CD8-positive, alpha-beta T cell (primary cell): ENCODE measurements at places on chromosomes 1 and 21.

- DNase-seq = no peak
Observed at GRCh38 chr1:216750031-216750627, 26.9 kb upstream of the ESRRG start.

DNA sequence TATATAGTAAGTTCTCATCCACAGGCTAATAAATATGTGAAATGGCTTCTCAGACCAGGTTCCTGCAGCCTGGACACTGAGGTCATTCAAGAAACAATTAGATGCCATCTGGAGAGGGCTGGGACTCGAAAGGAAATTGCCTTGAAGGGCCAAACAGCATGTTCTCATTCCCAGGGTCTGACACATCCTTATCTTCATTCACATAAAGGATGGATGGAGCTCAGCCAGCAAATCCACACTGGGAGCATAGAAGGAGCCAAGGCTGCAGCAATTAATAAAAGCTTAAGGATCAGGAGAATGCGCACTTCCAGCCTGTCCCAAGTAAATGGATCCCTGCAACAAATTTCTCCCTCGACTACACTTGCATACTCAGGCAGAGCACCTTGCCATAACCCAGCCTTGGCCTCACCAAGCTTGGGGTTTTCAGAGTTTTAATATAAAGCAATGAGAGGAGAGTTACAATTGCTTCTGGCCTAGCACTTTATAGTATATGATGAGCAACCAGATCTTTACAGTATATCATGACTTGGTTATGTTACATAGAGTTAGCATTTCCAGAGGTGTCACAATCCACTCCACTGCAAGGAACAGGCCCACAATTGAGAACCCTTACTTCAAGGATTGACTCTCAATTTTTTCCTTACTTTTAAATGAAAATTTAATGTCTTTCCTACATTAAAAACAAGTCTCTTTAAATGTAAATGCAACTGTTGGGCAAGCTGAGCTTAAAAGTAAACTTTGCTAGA lies 55.9 kb downstream of the BCAR3 start:
- no peak for DNase-seq

DNA sequence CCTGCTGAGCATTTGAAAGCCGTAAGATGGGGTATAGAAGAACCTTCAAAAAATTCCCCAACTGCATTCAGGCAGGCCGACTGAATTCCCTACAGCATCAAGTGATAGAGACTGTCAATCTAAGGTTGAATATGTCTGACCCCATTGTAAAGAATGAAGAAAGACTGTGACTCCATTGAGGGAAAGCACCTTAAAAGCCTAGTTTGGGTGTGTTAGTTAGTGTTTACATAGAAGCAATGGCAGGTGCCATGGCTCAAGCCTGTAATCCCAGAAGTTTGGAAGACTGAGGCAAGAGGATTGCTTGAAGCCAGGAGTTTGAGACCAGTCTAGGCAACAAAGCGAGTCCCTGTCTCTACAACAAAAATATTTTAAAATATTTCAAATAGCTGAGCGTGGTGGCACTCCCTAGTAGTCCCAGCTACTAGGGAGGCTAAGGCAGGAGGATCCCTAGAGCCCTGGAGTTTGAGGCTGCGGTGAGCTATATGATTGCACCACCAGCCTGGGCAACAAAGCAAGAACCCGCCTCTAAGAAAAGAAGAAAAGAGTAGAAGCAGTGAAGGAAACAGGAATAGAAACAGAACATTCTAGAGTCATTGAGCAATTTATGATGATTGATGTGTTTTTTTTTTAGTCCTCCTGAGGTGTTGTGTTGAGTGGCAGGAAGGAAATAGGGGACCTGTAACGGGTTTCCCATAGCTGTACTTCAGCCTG lies 15.4 kb downstream of the POLR3GL start:
- no peak for DNase-seq

GRCh38 chr1:110726755-110727154 lies 52.0 kb upstream of the KCNA3 start:
- no peak for DNase-seq

DNA sequence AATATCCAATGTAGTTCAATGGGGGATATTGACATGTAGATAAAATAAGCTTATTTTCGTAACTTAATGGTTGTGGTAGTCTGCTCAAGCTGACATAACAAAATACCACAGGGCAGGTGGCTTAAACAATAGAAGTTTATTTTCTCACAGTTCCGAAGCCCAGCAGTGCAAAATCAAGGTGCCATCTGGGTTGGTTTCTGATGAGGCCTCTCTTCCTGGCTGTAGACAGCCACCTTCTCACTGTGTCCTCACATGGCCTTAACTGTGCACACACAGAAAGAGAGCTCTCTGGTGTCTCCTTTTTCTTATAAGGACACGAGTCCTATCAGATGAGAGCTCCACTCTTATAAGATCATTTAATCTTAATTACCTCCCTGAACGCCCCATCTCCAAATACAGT lies 64.8 kb upstream of the IPO9 start:
- DNase-seq = no peak

GRCh38 chr1:78060857-78061563 lies 15.2 kb downstream of the GIPC2 start:
- no peak for DNase-seq

- no peak for DNase-seq
Observed at GRCh38 chr1:20660847-20661206, 342 bp downstream of the DDOST start.

DNA sequence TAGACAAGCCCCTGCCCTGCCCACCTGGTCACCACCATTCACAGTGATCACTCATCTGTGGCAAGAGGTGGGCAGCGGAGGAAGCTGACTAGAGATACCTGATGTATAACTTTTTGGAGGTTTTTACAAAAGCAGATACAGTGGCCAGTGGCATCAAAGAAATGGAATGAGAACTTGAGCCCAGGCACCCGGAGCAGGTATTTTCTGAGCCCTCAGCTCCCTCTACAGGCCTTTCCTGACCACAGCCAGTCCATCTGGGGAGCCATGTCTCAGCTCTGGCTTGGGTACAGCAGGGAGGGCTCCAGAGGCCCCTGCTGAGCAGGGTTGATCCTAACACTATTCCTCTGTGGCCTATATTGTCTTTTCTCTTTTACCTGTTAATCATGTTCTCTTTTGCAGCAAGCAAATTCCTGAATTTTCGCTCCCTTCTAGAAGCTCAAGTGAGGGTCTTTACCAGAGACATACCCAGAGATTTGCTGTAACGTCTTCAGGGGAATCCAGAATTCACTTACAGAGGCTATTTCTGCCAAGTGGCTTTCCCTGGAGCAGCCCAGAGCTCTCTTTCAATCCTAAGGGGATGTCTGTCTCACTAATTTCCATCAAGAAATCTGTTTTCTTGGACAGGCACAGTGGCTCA lies 27.3 kb downstream of the GPR157 start:
- no peak for DNase-seq

GRCh38 chr1:93720956-93721626 lies 39.5 kb upstream of the BCAR3 start:
- no peak for DNase-seq

DNA sequence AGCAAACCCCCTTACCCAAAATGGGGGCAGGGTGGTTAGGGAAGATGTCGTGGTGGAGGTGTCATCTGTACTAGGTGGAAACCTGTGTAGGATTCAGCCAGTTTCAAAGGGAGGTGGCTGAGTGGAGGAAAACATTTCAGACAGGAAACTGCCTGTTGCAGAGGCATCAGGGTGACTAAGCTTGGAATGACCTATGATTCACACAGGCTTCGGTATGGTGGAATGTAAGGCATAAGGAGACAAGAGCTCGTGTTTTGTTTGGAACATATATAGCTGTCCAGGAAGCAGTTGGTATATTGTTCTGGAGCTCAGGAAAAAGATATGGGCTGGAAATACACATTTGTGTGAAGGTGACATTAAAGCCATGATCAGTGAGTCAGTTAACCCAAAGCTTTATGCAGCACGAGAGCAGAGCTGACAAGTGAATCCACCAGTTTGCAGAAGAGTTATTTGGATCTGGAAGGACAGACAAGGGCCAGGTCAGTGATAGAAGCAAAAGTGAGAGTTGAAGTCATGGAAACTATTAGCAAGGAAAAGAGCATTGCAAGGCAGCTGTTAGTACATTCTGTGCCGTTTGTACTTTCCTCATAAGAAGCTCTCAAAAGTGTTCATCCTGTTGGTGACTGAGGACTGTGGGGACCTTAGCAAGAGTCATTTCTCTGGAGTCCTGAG lies 12.2 kb downstream of the UTP25 start:
- no peak for DNase-seq

GRCh38 chr1:70727886-70728489 lies 316.9 kb downstream of the CTH start:
- no peak for DNase-seq

GRCh38 chr1:41345434-41346075 lies 15.7 kb upstream of the FOXO6 start:
- no peak for DNase-seq

GRCh38 chr1:18326211-18326897 lies 154.4 kb upstream of the KLHDC7A start:
- no peak for DNase-seq

- no peak for DNase-seq
Observed at GRCh38 chr1:59672851-59673572, 141.7 kb upstream of the HOOK1 start.

DNA sequence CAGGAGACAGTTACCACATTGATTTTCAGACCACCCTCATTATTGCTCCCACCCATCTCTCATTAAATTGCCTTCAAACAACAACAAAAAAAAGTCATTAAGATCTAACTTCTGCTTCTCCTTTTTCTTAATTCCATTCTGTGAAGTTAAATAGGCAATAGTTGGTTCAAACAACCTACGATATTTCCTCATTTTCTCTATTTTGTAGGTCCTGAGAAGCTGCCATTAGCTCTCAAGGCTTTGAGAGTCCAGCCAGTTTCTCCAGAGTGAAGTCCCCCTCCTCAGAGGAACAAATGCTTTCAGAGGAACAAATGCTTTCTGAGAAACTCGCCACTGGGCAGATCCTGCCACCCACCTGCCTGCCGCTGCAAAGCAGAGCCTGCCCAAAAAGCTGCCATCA lies 125.6 kb downstream of the ETS2 start:
- DNase-seq = no peak

GRCh38 chr1:6141592-6141991 lies 38.5 kb downstream of the CHD5 start:
- no peak for DNase-seq

GRCh38 chr1:27391511-27392095 lies 819 bp upstream of the GPR3 start:
- no peak for DNase-seq

DNA sequence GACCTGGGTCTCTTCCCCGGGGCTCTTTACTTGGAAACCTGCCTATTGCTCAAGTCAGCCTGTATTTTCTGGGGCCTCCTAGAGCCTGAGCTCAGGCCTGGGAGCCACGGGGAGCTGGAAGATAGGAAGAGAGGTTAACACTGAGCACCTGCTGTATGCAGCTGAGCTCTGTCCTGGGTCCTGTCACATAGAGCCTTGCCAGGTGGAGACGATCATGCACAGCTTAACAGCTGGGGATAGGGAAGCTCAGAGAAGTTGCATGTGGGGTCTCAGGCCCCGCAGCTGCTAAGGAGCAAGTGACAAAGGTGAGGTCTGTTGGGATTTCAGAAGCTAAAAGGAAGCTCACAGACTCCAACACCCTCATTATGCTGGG lies 127.4 kb upstream of the TMEM51 start:
- DNase-seq = no peak

GRCh38 chr21:44379991-44380865 lies 26.8 kb downstream of the TRPM2 start:
- DNase-seq = no peak

- no peak for DNase-seq
Observed at GRCh38 chr1:160406131-160406968, 6.0 kb downstream of the VANGL2 start.

DNA sequence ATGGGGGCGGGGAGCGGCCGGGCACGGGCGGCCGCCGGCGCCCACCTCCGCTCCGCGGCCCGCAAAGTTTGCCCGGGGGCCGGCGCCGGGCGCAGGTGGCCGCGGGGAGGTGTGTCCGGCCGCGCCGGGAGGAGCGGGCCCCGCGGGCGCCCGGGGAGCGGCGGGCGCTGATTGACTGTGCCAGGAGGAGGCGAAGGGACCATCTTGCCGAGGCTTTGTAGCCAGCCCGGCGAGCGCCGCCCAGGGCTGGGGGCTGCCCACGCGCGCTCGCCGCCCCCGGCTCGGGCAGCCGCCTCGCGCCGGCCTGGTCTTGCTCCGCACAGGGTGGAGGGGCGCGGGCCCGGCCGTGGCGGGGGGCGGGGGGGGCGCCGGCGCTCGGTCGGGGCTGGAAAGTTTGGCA lies 432 bp downstream of the EPHB2 start:
- no peak for DNase-seq

- no peak for DNase-seq
Observed at GRCh38 chr1:101920577-101920976, 76.1 kb downstream of the OLFM3 start.

- DNase-seq = no peak
Observed at GRCh38 chr21:42536601-42537000, 22.9 kb downstream of the SLC37A1 start.

DNA sequence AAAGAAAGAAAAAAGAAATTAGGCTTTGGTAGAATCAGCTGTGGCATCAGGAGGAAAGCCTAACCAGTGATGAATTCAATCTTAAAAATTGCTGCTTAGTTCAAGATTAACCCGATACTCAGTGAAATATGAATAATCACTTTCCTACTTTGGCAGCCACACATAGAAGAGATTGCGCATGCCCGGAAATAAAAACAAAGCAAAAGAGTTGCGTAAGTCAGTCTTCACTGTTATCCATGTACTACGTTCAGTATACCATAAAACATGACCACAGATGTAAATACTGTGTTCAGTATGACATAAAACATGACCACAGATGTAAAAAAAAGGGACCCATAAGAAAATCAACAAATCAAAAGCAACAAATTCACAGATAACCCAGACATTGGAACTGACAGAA lies 19.2 kb downstream of the CD1D start:
- no peak for DNase-seq

- no peak for DNase-seq
Observed at GRCh38 chr1:202016022-202016810, 5.8 kb downstream of the ELF3 start.

GRCh38 chr1:225825607-225826007 lies 15.7 kb downstream of the EPHX1 start:
- DNase-seq = no peak

DNA sequence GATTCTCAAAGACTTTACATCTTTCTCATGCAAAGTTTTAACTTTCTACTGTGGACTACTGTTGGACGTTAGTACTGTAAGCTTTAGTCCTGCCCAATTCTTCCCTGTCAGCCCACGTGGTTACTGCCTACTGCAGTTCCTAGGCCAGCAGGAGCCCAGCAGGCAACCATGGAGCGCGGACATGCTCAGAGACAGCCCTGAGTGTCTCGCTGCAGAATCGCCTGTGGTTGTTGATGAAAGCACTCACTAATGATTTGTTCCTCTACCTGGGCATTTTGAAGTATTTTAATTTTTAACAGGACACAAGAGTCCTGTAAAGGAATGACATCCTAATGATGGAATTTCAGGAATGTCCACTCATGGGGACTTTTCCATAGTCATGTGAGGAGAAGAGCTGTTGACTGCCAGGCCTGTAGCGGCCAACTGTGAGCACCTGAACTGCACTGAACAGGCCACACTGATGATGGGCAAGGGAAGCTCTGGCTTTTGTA lies 44.1 kb downstream of the PGBD5 start:
- no peak for DNase-seq

- DNase-seq = no peak
Observed at GRCh38 chr1:185258676-185259075, 58.4 kb downstream of the IVNS1ABP start.
